Activated CD8-positive, alpha-beta memory T cell treated with anti-CD3 and anti-CD28 coated beads, Interleukin-2, amount 10 ng/mL, durations not matched to agents 7 days and 5 days (primary cell): ENCODE measurements at places on chromosomes 16 and 17. TPM values are rescaled to one million over a fixed set of nuclear protein-coding genes. Genes with fewer than 3 reads are reported as not detected.

PPP1R1B gene
- not detected for total RNA-seq

DNA sequence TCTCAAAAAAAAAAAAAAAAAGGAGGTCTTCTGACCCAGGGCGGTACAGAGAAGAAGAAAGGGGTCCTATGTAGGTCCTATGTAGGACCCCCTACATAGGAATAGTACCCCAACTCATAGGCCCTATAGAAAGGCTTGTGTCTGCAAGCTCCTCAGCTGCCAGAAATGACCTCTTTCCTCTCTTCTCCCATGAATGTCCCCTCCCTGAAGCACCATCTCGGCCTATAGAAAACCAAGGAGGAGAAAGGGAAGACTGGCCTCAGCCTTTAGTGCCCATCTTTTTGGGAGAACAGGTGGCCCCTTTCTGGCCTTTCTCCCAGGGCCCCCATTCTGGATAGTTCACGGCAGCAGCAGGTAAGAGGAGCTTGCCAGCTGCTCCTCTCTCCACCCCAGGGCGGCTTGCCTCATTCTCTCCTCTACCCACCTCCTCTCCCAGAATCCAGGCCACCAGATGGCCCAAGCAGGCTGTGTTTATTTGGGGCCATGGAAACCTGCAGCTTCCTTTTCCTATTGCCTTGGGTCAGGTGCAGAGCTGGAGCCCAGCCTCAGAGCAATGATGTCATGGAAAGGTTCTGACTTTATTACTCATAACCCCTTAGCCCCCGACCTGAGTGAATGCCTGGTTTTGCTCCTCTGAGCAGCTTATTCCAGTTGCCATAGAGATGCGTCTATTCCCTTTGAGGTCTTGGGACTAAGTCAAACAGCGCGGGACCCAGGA is 1.6 kb upstream of the MRPL58 start:
- DNase-seq: no peak

- DNase-seq: no peak
Observed at GRCh38 chr16:194516-194915, 14.3 kb downstream of the HBQ1 start.

PRKAR1A gene
- total RNA-seq: 215 TPM

KCTD19 gene
- total RNA-seq: 1.1 TPM

- no peak for DNase-seq
Observed at GRCh38 chr16:56345406-56346050, 79.8 kb downstream of the AMFR start.

DNA sequence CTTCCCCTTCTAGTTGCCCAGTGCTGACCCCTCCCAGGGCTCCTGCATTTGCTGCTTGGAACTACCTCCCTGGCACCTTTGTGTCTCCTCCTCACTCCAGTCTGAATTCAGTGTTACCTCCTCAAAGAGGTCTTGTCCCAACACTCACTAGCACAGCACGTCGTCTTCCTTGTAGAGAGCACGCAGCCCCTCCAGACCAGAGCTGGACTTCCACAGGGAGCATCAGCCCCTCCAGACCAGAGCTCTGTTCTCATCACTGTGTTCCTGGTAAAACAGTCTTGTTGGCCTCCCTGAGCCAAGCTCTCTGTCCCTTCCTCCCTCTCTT is 27.8 kb upstream of the MGAT5B start:
- DNase-seq: no peak
